ENCODE measurements at places on chromosomes 12 and 14.

- no peak for DNase-seq
These were observed 76.5 kb upstream of the DHRS4 start for GRCh38 chr14:23877111-23877510.

DNA sequence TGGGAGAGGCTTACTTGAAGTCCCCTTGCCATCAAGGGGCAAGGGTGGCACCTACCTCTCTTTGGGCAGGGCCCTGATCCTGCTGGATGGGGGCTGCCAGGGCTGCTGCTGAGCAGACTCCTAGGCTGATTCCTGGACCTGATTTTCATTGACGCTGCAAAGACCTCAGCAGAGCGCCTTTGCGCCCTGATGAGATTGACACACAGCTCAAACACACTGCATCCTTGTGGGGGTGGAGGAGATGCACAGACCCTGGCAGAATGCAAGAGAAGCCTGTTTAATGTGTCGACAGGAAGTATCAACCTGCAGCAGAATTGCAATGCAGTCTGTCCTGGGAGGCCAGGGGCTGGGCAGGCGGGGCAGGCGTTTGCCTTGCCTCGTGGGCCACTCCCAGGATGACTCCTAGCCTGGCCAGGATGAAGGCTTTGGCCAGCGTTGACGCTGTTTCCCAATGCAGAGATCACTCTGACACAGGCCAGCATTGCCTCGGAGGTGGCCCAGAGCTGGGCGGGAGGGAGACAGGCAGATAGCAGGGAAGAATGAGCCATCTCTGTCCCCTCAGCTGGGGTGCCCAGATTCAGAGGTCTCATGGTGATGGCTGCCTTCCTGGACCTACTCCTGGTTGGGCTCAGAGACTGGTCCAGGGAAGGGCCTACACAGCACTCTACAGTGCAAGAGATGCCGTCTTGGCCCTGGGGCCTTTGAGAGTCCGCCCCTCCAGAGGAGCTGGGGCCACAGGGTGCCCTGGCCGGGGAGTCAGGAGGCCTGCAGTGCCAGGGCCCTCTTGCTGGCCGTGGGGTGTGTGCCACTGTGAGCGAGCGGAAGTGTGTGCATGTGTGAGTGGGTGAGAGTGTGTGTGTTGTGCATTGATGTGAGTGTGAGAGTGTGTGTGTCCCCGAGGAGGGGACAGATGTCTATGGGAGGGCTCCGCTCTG lies 108.3 kb downstream of the KIF26A start:
- no peak for DNase-seq

- DNase-seq: no peak
These were observed 37.0 kb upstream of the HMGA2 start for GRCh38 chr12:65787056-65787865.

DNA sequence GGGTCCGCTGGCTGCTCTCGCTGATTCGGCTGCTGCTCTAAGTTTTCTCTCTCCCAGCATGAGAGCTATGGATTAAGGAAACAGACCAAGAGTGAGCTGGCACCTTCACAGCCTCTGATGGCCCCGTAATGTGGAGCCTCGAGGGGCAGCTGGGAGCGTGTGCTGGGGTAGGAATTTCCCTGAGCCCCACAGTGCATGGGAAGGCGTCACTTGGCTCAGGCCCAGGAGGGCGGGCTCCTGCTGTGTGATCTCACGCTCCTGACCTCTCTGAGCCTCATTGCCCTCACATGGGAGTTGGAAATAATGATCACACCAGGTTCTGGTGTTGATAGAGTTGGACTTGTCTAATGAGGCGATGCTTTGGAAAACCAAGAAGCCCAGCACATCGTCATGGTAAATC lies 238.6 kb upstream of the CRY1 start:
- no peak for DNase-seq

GRCh38 chr12:12960639-12961209 lies 8.8 kb upstream of the GPRC5D start:
- no peak for DNase-seq

GRCh38 chr12:12797794-12798152 lies 12.3 kb downstream of the APOLD1 start:
- no peak for DNase-seq

DNA sequence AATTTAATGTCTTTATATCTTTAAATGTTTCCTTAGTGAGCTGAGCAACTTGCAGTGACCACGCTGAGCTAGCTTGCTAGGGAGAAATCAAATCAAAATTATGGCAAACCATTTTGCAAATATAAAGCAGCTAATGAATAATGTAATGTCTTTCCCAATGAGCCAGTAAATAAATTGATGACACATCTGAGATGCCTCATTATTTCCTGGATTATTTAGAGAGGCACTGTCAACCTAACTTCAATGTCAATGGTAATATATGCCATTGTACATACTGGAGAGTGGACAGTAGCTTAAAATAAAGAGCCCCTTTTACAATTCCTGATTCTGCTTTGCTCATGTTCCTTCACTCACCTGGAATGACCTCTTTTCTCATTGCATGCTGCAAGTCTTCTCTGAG lies 182.6 kb downstream of the PHLDA1 start:
- DNase-seq: no peak

GRCh38 chr12:44387581-44387980 lies 488.5 kb downstream of the NELL2 start:
- no peak for DNase-seq

DNA sequence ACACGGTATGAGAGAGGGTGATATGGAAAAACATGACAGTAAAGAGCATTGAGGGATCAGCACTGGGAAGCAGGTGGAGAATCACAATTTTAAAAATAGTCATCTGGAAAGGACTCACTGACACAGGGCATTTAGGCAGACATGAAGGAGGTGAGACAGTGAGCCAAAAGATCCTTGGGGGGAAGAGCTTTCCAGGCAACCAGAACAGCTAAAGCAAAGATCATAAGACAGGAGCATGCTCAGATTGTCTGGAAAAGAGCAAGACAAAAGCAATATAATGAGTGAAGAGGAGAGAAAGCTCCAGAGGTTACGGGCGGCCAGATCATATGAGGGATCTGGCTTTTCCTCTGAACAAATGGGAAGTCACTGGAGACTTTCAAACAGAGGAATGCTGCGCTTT lies 63.9 kb downstream of the DENND5B start:
- DNase-seq: no peak

DNA sequence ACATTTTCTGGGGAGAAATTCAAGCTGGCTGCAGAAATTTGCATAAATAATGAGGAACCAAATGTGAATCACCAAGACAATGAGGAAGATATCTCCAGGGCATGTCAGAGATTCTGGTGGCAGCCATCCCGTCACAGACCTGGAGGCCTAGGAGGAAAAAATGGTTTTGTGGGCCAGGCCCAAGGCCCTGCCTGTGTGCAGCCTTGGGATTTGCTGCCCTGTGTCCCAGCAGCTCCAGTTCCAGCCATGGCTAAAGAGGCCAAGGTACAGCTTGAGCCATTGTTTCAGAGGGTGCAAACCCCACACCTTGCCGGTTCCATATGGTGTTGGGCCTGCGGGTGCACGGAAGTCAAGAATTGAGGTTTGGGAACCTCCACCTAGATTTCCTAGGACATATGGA lies 147.5 kb downstream of the ADCK1 start:
- DNase-seq: no peak

GRCh38 chr14:91252871-91253794 lies 8.6 kb upstream of the GPR68 start:
- peak; percentile 69 for DNase-seq

DNA sequence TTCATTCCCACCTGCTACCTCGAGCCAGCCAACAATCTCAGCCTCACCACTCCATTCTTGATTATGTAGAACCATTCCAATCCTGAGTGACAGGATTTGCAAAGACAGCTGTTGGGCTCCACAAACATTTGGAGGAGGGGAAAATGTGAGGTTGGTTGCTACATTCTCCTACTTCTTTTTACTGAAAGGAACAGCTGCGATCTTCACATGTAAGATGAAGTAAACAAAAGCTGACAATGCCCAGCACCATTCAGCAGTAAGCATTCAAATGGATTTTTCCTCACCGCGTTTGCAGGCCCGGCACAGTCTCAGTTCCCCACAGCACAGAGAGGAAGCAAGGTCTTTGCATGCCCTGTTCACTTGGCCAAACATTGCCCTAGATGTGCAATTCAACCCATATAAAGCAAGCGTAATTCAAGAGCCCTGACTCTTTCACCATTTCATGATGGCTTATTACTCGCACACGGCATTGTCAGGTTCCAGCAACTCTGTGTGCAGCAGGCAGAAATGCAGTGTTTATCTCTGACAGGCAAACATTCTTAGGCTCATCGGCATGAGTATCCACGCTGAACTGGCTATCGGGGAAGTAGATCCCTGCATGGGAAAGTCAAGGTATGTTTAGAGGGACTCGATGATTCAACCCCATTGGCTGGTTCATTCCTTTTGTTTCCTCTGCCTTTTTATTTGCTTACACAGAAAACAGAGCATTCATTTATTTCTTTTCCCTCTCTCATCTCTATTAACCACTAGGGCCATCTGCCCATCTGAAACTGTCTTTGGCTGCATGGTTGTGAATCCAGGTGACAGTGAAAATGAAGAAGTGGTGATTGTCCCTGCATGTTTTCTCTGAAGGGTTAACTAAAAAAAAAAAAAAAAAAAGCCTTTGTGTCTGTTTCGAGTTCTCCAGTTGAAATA lies 236.1 kb upstream of the PLEKHG7 start:
- DNase-seq: peak; percentile 24

GRCh38 chr12:7060353-7060954 lies at the start of gene C1S:
TSS of gene C1S (plus strand) at chr12:7060718. CDS start at chr12:7061913, 1,195 bp downstream.
- peak; percentile 58 for DNase-seq

GRCh38 chr12:92436856-92437255 lies 265.9 kb upstream of the PLEKHG7 start:
- no peak for DNase-seq

DNA sequence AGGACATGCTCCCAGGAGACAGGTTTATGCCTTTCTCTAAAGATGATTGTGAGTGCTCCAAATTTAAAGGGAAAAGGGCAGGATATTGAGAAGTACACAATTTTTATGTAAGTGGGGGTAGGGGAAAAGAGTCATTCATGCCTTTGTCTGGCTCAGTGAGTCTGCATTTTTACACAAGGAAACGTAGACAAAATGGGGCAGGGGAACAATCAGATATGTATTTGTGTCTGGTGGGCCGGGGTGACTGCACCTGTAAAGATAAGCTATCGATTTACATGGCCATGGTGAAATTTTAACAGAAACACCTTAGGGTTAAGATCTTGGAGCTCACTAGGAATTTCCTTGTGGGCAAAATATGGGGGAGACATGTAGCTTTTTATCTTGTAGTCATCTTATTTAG lies 123.6 kb downstream of the VRK1 start:
- DNase-seq: no peak

DNA sequence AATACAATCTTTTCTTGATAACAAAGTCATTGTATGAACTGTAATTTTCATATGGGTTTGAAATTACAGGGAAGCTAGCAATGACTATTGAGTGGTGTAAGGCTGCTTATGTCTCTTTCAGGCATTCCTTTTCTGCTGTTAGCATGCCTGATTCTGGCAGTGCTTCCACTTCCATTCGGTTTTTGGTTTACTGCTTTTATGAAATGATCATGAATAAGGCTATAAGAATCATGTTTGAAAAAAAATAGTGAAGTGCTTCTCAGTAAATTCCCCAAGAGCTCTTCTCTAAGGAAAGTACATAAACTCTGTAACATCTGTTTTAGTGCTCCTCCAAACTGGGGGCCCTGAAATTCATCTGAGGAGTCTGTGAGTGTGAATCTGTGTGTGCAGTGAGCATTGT lies 434.0 kb upstream of the RGS6 start:
- DNase-seq: no peak

DNA sequence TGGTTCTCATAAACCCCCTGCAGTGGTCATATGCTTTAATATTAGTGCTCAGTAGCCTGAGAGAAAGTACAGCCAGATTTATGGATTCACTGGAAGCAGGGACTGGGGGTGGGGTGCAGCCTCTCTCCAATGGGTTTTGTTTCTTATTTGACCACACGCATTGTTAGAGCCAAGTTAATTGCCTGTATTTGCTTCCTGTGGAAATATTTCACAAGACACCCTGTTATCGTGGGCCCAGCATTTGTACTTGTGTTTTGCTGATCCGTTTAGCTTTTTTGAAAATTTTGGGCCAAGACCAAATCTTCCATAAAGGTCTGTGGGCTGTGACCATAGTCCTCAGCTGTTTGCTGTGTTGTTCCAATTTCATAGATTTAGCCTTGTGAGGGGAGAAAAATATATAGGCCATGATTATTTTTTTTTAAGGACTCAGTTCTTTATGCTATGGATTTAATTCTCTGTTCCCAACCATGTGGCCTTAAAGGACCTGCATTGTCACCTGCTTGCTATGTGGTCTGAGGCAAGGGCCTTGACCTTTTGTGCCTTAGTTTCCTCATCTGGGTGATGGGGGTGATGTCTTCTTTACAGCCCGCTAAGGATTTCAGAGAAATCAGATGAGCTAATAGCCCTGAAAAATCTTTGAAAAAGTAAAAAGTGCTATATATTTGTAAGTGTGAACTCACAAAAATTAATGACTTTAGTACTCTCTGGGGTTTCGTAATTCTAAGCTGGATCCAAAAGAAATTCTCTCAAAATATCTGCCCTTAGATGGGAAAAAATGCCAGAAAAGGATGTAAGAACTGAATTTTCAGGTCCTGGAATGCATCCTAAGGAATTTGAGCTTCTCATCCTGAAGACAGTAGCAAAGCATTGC lies 370.2 kb downstream of the DPF3 start:
- DNase-seq: no peak

DNA sequence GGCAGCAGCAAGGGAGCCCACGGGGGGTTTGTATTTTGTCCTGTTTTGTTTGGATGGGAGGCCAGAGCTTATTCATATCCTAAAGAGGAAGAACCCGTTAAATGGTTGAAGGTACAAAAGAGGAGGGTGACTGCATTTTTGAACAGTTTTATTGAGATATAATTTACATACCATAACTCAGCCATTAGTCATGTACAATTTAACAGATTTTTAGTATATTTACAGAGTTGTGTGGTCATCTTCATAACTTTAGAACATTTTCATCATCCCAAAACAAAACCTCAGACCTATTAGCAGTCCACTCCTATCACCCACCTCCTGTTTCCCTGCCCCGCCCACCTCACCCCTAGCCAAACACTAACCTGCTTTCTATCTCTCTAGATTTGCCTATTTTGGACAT lies 12.6 kb downstream of the NRDE2 start:
- no peak for DNase-seq

DNA sequence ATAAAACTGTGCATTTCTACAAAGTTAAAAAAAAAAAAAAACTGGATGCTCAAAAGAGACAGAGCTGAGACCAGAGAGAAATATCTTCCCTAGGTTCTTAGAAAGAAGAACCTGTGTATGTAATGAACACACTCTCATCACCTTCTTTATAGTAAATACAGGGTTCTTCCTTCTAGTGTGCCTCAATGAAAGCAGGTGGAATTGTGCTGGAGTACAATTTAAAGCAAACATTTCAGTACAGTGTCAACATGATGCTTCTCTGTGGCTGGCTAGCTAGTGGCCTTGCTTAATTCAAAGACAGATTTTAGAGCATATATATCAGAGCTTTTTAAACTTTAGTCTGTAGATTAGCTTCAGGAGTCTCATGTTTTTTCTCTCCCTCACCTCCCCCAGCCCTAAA lies 249.8 kb upstream of the ARHGAP5 start:
- no peak for DNase-seq

DNA sequence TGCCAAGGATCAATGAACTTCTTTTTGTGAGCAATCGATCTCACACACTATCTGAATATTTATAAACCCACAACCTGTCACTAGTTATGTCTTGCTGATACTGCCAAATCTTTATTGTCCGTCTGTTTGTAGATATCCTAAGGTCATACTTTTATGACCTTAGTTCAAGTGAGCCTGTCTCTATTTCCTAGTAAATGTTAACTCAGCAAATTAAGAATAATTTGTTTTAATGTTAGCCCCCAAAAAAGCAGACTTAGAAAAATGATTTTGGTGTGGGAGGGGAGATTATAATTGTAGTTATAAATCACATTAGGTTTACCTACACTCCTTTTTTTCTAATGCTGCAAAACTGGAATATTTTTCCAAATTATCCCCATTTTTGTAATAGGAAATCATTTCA lies 9.4 kb downstream of the STYK1 start:
- no peak for DNase-seq
